ENCODE measurements at places on chromosomes 12 and 14.

- no peak for DNase-seq
These were observed 30.2 kb upstream of the SRGAP1 start for GRCh38 chr12:63814146-63814772.

- DNase-seq = no peak
These were observed 3.4 kb downstream of the PLBD2 start for GRCh38 chr12:113361574-113362370.

- DNase-seq = no peak
These were observed 13.8 kb downstream of the EXOC5 start for GRCh38 chr14:57254884-57255283.

- no peak for DNase-seq
These were observed 140.3 kb upstream of the SFSWAP start for GRCh38 chr12:131570596-131570995.

- DNase-seq = no peak
These were observed 133.2 kb downstream of the PPM1H start for GRCh38 chr12:62801796-62802195.

Data from GM12891 (cell line).